Activated naive CD8-positive, alpha-beta T cell treated with anti-CD3 and anti-CD28 coated beads, Interleukin-2, amount 50 U/mL, for 16 hours (primary cell): ENCODE measurements at places on chromosomes 6 and 20.

- no peak for DNase-seq
These were observed 90.0 kb upstream of the SIRPA start for GRCh38 chr20:1805161-1805581.

- no peak for DNase-seq
These were observed 136.3 kb downstream of the MRPL14 start for GRCh38 chr6:43990627-43991619.

- no peak for DNase-seq
These were observed 2.4 kb upstream of the CST3 start for GRCh38 chr20:23640018-23640601.

- DNase-seq, result no peak
These were observed 195.0 kb downstream of the TASP1 start for GRCh38 chr20:13443690-13444089.

- DNase-seq, result no peak
These were observed 1.4 kb upstream of the ULBP3 start for GRCh38 chr6:150070236-150070818.

GRCh38 chr20:11651138-11651537, 266.6 kb upstream of the BTBD3 start:
- no peak for DNase-seq

DNA sequence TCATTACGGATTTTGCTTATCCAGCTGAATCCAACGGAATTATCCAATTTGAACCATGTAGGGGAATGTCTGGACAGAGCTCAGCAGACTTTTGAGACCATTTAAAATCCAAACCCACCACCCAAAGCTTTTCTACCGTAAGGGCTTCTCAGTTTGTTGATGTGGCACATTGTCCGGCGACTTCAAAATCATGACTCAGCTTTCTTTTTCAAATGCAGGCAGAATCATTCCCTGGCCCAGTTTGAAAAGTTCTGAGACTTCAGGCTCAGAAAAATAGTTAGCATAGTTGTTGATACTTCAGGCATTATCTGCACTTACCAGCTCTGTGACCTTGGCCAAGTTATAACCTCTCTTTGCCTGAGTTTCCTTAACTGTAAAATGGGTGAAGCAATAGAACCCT, 182.2 kb downstream of the PTPRT start:
- DNase-seq, result no peak

DNA sequence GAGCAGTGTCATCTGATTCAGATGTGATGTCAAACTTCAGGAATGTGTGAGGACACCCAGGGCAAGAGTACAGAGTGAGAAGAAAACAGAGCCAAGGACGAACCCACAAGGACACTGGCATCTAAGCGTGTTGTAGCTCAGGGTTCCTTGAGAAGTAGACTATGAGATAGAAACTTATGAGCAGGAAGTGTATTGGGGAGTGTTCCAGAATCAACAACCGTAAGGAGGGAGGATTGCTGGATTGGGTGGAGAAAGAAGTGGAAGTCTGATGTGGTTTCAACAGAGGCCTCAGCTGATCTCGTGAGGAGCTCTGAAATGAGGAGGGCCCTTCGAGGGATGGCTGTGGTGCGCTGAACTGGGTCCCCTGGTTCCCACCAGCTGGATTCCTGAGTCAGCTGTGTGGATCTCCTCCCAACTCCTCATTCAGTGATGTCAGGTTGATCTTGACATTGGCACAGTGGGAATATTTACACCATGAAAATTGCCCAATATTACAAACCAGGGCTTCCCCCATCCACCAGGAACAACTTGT, 25.7 kb upstream of the IGF2R start:
- DNase-seq, result no peak

GRCh38 chr20:18006684-18007083, 37.9 kb downstream of the MGME1 start:
- no peak for DNase-seq

DNA sequence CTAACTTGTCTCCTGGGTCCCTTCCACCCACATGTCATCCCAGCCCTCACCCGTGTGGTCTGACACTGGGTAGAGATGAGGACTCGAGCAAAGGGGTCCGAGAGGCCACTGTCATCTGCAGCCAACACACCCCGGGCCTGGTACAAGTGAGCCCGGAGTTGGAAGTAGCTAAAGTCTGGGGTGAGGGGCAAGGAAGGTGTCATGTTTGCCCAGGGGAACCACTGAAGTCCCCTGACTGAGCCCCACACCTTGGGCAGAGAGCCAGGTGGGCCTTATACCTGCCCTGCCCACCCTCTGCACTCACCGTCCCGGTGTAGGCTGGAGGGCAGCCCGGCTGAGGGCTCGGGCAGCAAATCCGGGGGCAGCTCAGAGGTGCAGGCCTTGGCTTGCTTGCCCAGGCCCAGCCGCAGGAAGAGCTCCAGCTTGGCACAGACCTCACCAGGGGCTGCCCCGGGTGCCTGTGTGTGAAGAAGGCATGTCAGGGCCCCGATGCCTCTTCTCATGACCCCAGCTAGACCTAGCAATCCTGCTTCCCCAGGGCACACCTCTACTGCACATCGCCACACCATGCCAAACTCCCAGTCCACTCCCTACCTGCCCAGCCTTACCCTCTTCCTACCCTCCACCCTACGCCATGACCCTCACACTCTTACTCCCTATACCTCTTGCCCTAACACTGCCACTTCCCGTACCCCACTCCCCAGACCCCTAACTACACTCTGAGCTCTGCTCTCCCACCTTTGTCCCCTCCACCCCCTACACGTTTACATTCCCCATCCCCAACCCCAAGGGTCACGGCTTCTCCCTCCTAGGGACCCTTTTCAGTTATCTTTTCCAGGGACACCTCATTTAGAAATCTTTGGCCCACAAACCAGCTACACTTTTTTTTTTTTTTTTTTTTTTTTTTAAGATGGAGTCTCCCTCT, 31.7 kb upstream of the SPAG4 start:
- no peak for DNase-seq

DNA sequence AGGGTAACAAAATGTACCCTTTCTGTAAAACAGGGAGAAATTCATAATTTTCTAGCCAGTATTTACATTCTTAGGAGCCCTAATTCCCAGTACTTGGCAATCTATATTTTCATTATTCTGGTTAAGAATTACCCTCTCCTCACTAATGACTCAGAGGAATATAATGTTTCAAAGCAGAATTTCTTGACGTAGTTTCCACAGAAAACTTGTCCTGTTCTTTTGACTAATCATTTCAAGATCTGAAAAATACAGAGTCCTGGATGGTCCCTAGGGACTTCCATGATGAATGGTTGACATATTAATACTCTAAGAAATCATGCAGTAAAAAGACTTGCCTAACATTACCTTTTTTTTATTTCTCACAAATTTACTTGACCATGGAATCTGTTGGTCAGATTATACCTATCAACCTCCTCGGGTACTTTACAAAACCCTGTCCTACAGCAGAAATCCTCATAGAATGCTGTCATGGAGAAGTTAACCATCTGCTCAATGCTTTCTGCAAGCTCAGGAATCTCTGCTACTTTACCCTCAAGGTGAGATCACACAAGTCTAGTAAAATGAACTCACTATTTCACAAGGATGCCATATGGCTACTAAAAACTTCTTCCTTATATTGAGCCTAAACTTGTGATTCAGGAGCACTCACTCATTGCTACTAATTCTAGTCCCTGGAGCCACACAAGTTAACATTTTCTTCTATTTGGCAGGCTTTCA, 202.1 kb upstream of the CNR1 start:
- no peak for DNase-seq

GRCh38 chr6:15842727-15843117, 179.9 kb upstream of the DTNBP1 start:
- no peak for DNase-seq

DNA sequence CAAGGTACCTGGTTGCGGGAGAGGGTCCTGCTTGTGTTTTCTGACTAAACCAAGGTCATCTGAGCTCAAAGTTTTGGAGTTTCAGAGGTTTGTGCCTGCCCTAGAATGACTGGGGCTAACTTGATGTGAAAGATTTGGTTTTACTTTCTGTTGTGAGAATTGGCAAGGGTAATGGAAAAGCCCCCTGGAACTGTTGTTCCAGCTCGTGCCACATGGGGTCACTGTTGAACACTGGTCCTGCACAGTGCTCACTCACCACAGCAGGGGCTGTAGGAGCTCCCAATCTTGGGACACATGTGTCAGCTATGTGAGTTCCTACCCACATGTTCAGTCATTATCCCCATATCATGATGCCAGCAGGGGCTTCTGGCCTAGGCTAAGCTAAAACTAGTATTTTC, 6.5 kb downstream of the TGM6 start:
- peak; percentile 14 for DNase-seq

GRCh38 chr6:137602313-137603197, 108.4 kb upstream of the OLIG3 start:
- DNase-seq, result no peak

DNA sequence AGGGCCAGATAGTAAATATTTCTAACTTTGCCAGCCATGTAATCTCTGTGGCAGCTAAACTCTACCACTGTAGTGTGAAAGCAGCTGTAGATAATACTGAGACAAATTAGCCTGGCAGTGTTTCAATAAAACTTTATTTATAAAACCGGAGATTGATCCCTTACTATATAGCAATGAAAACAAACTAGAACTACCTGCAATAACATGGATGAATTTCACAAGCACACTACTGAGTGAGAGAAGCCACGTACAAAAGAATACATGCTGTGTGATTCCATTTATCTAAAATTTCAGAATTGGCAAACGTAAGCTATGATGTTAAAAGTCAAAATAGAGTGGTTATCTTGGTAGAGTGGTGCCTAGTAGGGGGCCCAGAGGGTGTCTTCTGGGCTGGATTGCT, 198.7 kb upstream of the SGK1 start:
- no peak for DNase-seq

- no peak for DNase-seq
These were observed 404.8 kb downstream of the CD109 start for GRCh38 chr6:74100719-74101287.

DNA sequence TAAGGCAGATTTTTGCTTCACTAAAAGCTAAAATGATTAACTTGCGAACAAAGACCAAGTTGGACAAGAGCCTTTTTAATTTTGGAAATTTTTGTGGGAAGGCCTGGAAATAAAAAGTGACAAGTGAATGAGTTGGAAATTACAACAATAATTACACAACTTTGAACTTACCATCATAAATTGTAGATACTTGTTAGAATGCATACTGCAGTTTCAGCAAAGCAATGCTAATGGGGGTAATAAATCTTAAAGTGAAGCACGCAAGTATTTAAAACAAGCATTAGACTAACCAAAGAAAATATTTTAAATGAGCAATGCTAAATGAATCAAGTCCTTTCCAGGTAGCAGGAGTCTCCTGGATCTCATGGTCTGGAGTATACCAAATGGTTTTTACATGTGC, 83.2 kb upstream of the EYA4 start:
- DNase-seq, result no peak

- no peak for DNase-seq
These were observed 25.0 kb downstream of the TFAP2A start for GRCh38 chr6:10389739-10390494.

- no peak for DNase-seq
These were observed 126.3 kb downstream of the COL12A1 start for GRCh38 chr6:75079589-75079988.

GRCh38 chr20:9689041-9689440, 149.8 kb downstream of the PAK5 start:
- no peak for DNase-seq

- DNase-seq, result no peak
These were observed 115.2 kb upstream of the NXT1 start for GRCh38 chr20:23235173-23236027.

- DNase-seq, result no peak
These were observed 167.4 kb upstream of the LRFN2 start for GRCh38 chr6:40754461-40755045.

GRCh38 chr6:116444092-116444491, 17.1 kb upstream of the CALHM6 start:
- DNase-seq, result no peak

DNA sequence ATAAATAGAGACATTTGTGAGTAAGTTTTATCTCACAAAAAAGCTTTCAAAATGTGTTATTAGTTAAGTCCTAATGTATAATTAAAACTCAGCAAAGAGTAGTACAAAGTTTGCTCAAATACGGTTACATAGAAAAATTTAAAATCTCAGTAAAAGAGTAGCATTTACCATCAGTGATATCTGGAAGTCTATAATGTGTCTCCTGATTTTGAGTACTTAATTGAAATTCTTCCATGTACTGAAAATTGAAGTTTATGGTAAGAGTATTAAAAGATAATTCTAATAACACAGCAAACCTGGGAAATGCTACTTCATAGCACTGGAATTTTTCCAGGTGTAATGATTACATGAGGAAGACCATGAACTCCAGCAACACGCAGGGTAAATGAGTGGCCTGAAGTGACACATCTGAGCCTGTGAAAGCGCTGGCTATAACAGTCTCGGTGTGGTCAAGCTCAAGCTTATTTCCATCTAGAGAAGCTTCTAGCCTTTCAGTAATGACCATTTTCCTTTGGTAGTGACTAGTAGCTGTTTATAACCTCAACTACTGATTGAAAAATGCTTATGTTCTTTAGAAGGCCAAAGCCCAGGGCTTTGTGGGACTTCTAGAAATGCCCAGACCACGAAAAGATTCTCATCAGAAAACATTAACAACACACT, 203.2 kb downstream of the ISM1 start:
- DNase-seq, result no peak

DNA sequence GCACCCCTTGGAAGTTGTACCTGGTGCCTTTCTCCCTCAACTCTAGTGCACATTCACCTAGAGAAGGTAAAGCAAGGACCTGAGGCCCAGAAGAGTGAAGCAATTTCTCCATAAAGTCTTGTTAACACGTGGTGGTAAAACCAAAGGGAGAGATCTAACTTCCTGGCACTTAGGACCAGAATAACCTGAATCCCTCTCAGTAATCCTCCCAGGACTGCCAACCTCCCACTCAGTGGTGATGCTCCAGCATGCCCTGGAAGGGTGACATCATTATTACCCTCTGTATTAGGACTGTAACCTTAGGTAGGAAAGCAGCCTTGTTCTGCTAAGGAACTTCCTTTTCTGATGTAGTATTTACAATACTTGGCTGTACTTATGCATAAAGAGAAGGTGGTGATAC, 330.6 kb upstream of the MARCKS start:
- no peak for DNase-seq

GRCh38 chr6:1310628-1311399, 1.1 kb upstream of the FOXQ1 start:
- DNase-seq, result no peak

GRCh38 chr20:22425344-22426295, 158.8 kb downstream of the FOXA2 start:
- no peak for DNase-seq

DNA sequence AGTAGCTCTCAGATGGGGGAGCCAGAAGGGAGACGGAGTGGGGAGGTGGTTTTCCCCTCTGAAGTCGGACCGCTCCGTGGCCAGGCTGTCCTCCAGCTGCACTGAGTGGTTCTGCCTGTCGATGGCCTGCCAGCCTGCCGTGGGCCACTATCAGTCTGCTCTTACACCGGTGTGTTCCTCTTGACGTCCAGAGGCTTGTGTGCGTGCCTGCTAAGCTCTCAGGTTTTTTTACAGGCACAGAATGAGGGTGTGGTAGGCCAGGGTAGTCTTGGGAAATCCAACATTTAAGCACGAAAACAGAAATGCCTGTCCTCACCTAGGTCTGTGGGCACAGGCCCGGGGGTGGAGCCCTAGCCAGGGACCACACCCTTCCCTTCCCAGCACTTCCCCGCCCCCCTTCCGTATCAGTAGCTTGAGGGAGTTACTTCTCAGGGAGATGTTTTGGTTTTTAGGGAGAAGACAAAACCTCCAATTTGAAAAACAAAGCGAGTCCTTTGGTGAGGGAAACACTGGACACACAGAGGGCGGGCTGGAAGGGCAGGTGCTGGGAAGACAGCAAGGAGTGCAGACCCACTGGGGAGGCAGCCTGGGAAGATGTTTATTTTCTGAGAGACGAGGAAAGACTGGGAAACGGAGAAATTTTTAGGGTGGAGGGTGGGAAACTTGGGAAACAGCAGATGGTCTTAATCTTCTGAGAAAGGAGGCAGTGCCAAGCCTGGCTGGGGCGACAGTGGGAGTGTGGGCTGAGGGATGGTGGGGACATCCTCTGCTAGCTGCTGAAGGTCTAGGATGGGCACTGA, 106.5 kb downstream of the LY86 start:
- no peak for DNase-seq
